Effector memory CD4-positive, alpha-beta T cell (primary cell): ENCODE measurements at places on chromosomes 12 and 14.

DNA sequence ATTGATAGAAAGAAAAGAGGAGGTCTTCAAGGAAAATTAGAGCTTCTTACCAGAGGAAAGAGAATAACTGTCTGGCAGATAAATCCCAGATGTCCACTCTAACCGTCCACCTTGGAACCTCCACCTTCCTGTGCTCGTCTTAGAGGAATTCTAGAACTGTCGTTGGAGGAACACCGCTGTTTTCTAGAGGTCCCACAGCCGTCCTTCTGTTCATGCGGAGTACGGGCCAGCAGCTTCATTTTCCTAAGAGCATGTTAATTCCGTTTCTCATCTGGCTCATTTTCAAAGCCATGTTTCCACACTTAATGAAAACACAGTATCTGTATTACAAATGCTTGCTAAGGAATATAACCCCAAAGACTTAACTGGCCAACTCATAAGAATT is 107.9 kb upstream of the ESRRB start:
- DNase-seq: no peak

DNA sequence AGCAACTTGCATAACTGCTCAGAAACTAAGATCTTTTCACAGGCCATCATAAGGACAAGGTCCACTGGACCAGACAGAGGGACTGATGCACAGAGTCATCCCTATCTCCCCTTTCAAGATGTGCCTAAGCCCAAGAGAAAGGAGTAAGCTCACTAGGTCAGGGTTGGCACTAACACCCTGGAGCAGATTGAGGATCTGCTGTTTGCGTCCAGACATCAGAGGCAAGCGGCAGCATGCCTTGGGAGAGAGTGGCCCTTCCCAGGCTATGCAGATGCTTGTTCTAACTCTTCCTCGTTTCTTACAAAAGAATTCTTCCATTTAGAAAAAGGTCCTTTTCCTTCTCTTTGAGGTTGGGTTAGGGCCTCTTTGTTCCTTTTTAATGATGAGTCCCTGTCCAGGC is 187.2 kb downstream of the KCNA5 start:
- DNase-seq: no peak

DNA sequence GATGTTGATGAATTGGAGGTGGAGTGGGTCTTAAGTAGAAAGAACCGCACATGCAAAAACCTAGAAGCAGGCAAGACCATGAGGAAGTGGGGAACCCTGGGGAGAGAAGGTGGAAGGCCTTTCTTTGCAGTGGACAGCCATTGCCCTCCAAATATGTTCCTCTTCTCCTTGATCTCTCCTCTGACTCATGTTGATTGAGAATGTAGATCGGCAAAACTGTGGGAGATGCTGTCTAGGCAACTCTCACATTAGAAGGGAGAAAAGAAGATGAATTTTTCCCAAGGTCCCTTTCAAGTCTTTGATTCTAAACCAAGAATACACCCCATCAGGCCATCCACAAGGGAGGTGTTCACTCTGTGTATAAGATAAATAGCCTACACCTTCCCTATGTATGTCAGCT is 257.5 kb downstream of the MSRB3 start:
- no peak for DNase-seq

- no peak for DNase-seq
Observed at GRCh38 chr14:42683707-42684106, 1077.0 kb downstream of the LRFN5 start.

GRCh38 chr12:105048315-105048714 is 35.9 kb downstream of the ALDH1L2 start:
- DNase-seq: no peak

DNA sequence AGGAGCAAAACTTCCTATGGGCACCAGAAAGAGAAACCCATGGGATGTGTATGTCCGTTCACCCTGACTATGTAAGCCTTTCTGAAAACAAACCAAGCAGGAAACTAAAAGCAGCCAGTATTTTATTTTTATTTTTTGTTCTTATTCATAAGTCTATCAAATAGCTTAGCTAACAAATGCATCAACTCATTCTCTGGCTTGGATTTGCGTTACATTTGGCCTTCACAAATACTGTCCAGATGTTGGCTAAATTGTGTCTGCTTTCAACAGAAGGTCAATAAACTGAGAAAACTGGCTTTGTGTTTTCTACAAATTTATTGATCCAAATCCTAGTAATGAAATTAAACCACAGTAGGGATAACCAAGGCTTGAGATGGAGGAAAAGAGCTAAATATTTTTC is 379.0 kb downstream of the NOVA1 start:
- DNase-seq: no peak

GRCh38 chr14:92613008-92613658 is 99.6 kb downstream of the RIN3 start:
- peak; percentile 18 for DNase-seq

DNA sequence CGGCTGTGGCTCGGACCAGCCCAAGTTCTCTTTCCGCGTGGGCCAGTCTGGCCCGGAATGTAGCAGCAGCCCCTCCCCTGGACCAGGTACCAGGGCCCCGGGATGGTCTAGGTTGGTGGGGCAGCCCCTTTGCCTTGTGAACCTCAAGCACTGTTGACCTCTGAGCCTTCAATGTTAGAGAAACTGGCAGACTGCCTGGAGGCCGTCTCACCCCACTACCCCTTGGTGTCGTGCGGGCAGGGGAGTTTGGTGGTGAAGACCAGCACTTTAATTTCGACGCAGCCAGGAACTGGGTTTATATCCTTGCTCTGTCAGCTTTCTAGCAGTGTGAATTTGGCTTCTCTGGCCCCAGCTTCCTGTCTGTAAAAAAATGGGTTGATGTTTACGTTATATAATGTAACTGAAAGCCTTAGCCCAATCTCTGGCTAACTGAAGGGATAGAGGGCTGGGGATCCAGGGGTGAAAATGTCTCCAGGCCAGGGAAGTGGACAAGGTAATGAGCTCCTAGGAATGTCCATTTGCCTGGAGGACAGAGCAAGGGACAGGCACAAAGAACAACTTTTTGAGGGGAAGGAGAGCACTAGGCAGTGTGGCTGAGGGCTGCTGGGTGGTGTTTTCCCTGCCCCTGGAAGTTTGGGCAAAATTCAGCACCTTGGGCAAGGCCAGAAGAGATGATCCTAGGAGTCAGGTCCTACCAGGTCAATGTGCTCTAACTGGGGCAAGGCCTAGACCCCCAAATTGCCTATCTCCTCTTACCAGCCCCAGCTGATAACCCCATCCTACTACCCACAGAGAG is 11.4 kb downstream of the MCRS1 start:
- no peak for DNase-seq

DNA sequence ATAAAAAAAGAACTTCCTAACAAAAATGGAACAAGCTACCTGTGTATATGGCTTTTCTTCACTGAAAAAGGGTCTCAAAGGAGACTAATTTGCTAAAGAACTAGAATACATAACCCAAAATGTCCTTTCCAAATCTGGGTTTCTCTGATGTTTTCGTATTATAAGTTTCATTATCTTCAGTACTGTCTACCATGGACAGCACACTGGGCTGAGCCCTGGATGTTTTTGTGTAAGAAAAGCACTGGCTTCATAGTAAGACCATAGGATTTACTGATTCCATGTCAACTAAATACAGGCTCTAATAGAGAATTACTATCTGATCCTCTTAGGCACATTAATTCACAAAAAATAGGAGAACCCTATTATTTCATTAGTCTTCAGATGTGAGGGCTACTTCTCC is 94.3 kb upstream of the GPHB5 start:
- DNase-seq: no peak

- no peak for DNase-seq
Observed at GRCh38 chr12:96427269-96427729, 27.1 kb upstream of the CDK17 start.

- DNase-seq: no peak
Observed at GRCh38 chr14:52318062-52318461, 4.0 kb downstream of the PTGER2 start.

GRCh38 chr12:18165422-18165871 is 75.5 kb upstream of the RERGL start:
- DNase-seq: no peak

DNA sequence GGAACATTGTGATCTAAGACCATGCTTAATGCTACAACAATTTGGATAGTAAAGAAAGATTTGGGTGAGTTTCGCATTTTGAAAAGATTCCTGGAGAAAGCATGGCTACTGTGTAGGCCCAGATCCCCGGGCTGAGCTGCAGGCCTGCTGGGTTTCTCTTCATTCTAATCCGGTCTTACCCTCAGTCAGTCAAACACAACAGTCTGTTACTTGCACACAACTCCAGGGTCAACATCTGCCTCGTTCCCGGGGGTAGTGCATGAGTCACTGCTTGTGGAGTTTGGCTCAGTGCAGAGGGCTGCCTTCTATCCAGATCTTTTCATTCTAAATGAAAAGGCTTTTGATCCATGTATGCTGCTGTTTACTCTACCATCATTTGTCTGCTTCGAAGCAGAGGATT is 60.4 kb upstream of the SEL1L start:
- DNase-seq: no peak

GRCh38 chr12:100138048-100138802 is 4.4 kb downstream of the BLTP3B start:
- no peak for DNase-seq

DNA sequence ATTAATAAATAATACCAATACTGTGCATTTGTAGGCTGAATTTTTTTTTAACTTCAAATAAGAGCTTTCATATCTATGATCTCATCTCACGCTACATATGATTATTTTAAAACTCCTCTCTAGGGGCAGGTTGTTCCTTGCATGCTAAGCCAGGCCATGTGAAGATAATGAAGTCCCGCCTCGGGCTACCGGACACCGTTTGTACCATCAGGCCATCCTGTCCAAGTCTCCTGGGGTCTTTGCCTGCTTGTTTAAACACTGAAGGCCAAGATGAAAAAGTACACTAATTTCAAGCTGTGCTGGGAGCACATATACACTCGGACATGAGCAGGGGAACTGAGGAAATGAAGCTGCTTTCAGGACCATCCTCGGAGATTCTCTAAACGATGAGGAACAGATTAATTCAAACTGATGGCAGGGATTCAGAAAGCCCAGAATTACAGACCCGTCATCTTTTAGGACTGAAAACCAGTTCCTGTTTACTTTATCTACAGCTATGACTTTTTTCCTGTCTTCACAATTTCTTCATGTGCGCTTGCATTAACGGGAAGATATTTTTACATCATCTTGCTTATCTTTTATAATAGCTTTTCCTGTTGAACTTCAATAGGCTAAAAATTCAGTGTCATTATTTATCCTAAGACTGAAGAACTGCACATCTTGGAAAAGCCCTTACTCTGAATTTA is 6.3 kb upstream of the ABHD12B start:
- no peak for DNase-seq

- no peak for DNase-seq
Observed at GRCh38 chr12:116539905-116540482, 19.2 kb upstream of the MAP1LC3B2 start.

- no peak for DNase-seq
Observed at GRCh38 chr14:65179918-65180724, 77.8 kb upstream of the MAX start.

- no peak for DNase-seq
Observed at GRCh38 chr14:36442824-36443241, 77.2 kb downstream of the NKX2-1 start.

DNA sequence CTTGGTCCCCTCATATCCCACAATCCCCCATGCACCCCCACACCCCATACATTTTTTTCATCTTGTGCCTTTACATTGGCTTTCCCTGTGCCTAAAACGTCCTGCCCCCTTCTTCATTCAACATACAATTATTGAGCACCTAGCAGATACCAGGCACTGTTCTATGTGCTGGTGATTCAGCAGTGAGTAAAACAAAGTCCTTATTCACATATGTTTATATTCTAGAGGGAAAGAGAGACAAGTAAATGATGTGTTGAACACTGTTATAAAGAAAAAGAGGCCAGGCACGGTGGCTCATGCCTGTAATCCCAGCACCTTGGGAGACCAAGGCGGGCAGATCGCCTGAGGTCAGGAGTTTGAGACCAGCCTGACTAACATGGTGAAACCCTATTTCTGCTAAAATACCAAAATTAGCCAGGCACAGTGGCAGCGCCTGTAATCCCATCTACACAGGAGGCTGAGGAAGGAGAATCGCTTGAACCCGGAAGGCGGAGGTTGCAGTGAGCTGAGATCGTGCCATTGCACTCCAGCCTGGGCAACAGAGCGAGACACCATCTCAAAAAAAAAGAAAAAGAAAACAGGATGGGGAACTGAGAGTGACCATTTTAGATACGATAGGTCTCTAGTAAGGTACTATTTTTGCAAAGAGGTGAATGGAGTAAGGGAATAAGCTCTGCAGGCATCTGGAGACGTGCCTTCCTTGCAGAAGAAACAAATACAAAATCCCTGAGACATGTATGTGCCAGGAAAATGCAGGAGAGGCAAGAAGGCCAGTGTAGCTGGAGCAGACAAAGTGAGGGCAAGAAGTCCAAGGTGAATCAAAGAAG is 12.2 kb downstream of the SLC7A7 start:
- no peak for DNase-seq
